ENCODE measurements at places on chromosomes 5 and 9.
A peak's percentile ranks its signal among the peaks of the same experiment; 100 is the strongest.

GRCh38 chr9:109799141-109799540, 19.1 kb downstream of the PALM2AKAP2 start:
- no peak for DNase-seq

- no peak for DNase-seq
These were observed 139.2 kb upstream of the SMARCA2 start for GRCh38 chr9:1875921-1876448.

DNA sequence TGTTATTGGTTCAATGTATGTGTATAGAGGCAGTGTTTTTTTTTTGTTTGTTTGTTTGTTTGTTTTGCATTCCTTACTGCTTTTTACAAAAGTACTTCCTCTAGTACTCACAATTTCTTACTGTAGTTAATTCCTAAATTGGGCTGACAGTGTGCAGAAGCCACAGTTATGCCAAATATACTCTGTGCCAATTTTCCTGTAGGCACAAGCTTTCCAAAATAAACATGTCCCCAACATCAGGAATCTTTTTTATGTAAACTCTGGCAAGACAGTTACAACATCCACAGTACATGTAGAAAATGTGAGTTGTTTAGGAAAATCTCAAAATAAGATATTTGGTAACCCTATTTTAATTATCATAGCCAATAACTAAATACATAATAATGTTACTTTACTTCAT, 161.6 kb upstream of the TSLP start:
- no peak for DNase-seq

DNA sequence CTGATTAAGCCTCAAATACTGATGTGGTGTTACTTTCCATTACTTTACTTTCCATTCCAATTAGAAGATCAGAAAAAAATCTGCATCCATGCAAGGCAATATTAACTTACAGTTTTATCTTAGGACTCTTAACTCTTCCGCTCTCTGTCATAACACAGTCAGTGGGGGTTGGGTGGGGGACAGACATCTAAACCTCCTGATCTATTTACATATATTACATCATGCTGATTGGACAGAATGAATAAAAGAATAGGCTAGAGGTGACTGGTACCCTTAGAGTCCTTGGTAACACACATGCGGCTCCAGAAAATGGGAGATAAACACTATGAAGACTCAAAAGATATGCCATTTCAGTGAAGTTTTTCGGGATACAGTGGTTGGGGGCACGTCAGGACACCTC, 27.6 kb downstream of the RAPGEF6 start:
- no peak for DNase-seq

GRCh38 chr9:11469745-11470144, 856.9 kb upstream of the PTPRD start:
- no peak for DNase-seq

GRCh38 chr9:95120781-95121370, 196.6 kb downstream of the FANCC start:
- DNase-seq = no peak

GRCh38 chr5:24068524-24068923, 561.1 kb downstream of the PRDM9 start:
- no peak for DNase-seq

DNA sequence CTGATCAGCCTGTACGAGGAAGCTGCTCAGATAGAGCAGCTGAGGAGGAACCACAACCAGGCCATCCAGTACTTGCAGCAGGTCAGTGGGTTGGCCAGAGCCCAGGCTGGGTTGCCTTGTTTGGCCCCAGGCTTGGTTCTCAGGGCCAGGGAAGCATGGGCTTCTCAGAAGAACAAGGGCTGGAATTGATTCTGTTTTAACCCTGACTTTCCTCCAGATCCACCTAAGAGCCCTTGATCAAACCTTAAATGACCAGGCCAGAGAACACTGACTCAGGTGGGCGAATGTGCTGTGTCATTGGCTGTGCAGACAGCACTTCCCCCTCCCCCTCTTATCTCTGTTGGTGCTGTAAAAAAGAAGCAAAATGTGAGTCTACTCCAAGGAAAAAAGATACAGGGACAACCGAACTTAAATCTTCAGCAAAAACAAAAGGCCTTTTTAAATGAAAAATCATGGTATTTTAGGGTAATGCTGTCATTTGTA, 28.1 kb downstream of the TTC23L start:
- DNase-seq = no peak

- no peak for DNase-seq
These were observed 1.6 kb downstream of the FSTL4 start for GRCh38 chr5:133610489-133611356.

- no peak for DNase-seq
These were observed 899 bp upstream of the RAPGEF6 start for GRCh38 chr5:131635684-131636572.

DNA sequence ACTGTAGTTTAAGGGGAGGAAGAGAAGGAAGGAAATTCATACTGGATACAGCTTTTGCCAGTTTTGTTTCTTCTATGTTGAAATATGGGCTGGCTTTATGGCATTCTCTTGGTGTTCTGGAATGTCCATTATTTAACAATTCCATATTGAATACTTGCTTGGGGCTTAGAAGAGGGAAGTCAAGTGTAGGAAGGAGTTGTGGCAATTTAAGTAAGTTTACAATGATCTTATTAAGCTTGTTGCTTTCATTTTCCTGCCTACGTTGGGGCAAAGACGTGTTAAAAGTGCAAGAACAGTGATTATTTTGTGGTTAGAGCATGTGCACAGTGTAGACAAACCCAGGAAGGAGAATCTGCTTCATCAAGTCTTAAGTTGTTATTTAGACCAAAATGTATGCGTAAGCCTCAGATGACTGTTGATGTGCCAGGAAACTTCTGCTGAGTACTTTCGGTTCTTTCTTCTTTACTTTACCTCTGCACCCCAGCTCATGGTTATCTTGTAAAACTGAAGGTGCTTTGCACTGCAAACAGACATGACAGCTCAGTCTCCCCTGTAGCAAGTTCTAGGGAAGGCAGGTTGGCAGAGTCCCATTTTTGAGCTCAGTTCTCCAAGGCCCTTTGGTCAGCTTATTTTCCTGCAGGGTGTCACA, 75.8 kb downstream of the F2RL2 start:
- DNase-seq = no peak

GRCh38 chr5:12624776-12625560, 720.7 kb upstream of the CTNND2 start:
- DNase-seq = no peak

DNA sequence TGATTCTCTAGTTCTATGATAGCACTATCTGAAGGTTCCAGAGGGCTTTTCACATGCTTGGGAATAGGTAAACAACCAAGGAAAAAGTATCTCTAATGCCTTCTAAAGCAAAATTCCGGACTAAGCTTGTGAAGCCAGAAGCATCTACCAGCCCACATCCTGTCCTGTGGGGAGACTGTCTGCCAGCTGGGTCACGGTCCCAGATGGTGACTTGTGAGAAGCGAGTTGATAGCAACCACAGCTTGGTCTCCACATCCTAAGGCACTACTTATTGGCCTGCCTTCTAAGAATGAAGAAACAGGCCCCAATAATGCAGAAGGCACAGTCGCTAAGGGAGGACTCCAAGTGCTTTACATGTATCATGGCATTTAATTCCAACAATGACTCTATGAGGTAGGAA, 184.1 kb upstream of the ADRA1B start:
- no peak for DNase-seq

DNA sequence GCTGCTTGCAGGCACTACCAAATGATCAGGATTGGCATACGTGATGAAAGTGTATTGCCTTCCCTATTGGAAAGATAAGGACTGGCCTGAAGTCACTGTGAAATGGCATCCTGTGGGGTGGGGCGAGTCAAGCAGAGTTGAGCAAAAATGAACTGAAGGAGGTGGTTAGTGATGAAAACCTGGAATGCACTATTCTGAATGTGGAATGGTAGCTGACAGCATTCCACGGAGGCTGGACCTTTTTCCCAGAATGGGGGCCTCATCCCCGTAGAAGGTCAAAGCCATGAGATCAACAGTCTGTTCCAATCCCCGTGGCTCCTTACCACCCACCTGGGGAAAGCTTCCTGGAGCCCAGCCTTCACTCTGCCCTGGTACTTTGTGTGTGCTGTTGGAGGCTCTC, 37.7 kb downstream of the ASS1 start:
- no peak for DNase-seq

GRCh38 chr9:104091116-104091515, 3.0 kb upstream of the SMC2 start:
- DNase-seq = no peak

DNA sequence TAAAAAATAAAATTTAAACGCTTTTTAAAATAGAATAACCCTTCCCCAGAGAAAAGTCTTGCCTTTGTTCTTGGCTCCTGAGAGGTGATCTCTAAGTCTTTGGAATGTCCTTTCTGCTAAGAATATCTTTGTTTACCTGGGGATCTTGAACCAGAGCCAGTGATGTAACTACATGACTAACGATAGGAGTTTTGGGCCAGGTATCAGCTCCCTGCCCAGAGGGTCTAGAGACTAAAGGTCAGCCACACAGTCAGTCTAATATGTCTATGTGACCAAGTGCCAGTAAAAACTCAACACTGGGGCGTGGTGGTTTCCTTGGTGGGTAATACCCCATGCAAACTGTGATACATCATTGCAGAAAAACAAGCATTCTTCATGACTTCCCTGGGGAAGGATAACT, 1351.9 kb upstream of the C9orf72 start:
- DNase-seq = no peak

DNA sequence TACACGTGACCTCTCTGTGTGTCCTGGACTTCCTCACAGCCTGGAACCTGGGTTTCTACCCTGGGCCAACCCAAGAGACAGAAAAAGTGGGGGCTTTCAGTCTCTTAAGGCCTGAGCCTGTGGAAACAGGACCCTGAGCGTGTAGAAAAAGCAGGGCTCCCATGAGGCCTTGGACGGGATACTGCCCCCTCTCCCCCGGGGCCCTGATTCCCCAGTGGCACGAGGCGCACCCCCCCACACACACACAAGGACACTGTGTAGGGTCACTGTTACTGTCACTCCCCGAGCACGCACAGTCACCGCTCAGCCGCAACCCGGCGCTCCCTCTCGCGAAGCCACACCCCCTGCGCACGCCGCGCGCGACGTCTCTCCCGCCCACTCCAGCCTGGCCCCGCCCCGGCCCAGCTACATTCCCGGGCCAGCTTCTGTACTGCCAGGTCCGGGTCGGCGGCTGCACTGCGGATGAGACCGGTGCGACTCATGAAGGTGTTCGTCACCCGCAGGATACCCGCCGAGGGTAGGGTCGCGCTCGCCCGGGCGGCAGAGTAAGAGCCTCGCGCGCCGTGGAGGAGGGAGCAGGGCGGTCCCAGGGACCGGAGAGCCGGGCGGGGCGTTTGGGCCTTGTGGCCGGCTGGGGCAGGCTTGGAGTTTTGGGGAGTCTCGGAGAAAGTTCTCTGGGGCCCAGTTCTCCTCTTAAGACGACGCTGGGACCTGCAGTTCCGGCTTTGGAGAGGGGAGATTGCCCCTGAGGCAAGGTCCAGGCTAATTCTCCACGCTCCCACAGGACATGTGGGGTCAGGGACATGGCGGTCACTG, at the start of gene GRHPR:
TSS of gene GRHPR (plus strand) at position 408 of the 816 bp plus-strand sequence. CDS start at position 463, 55 bp downstream.
- peak; percentile 91 for DNase-seq

DNA sequence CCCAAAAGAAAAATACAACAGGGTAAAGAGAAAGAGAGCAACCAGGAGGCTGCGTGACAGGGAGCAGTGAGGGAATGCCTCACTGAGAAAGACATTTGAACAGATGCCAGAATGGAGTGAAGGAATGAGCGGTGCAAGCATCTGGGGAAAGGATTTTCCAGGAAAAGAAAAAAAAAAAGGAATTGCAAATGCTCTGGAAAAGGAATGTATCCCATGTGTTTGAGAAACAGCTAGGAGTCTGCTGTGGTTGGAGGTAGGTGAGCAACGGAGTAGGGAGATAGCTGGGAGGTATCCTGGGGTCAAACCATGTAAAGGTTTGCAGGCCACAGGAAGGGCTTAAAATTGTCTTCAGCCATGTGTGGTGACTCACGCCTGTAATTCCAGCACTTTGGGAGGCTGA, 23.6 kb upstream of the CEMIP2 start:
- DNase-seq = no peak

DNA sequence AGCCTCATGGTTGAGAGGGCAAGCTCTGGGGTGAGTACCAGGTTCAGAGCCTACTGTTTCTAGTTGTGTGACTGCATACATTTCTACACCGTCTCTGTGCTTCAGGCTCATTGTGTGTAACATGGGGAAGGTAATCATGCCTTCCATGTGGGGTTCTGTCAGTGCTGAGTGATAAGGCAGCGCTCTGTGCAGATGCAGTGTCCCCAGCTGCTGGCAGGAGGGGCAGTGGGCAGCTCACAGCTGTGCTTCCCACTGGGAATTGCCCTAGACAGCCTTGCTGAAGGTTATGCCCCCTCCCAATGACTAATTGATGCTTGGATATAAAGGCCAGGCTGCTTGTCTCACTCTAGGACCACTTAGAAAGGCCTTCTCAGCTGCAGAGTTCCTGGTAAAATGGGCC, 121.8 kb upstream of the SAP30L start:
- DNase-seq = no peak

Measured in D721Med (cell line).